Ammon's horn (tissue), 1 donor: ENCODE measurements at places on chromosomes 2 and 18.

- DNase-seq = no peak
These were observed 53.4 kb upstream of the RALBP1 start for GRCh38 chr18:9421901-9422327.

GRCh38 chr2:32472605-32473004 is 115.8 kb downstream of the BIRC6 start:
- no peak for DNase-seq

- peak; percentile 68 for DNase-seq
These were observed 40.2 kb downstream of the ATOH8 start for GRCh38 chr2:85794038-85794441.

DNA sequence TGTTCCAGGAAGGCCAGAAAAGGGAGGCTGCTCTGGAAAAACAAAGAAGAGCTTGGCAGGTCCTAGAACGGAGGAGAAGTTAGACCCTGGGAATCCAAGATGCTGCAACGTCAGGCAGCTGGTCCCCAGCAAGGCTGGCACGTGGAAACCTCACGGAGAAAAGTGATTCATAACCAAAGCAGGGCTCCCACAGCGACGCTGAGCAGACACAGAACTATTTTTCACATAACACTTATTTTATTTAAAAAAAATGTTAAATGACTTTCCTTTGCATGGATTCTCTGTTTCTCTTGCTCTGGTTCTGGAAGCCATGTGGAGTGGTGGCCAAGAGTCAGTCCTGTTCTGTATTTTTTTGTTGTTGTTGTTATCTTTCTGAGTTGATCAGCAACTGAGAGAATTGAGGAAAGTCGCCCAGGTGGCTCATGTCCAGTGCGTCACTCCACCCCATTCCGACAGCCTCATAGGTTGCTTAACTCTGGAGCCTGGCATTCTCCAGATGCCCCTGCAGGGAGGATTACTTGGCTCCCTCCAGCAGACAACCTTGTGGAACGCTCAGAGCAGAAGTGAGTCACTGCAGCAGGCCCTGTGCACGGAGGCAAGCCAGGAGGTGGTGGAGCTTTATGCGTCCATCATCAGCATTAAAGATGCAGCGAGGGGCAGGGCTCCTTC is 229.9 kb upstream of the HDAC4 start:
- DNase-seq = no peak

- DNase-seq = no peak
These were observed 1191.9 kb upstream of the SLC39A10 start for GRCh38 chr2:194464964-194465638.

- no peak for DNase-seq
These were observed 22.4 kb upstream of the STAT4 start for GRCh38 chr2:191173206-191173605.

- no peak for DNase-seq
These were observed 159.6 kb downstream of the CCBE1 start for GRCh38 chr18:59537579-59537978.

GRCh38 chr2:84925336-84925723 is 19.9 kb downstream of the TMSB10 start:
- DNase-seq = no peak

DNA sequence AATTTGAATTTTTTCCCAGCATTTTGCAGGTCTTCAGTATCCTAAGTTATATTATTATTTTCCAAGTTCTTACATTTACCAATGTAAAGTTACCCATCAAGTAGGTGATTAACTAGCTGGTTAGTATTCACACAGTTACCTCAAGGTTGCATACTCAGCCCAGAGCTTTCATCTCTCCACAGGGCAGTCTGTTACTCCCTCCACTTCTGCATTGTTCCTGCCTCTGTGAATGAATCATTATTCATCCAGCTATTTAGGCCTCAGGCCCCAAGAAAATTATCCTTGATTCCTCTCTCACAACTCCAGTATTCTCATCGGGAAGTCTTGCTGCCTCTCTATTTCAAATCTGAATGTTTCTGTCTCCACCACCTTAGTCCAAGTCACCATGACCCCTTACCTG is 92.2 kb downstream of the SMC6 start:
- no peak for DNase-seq

DNA sequence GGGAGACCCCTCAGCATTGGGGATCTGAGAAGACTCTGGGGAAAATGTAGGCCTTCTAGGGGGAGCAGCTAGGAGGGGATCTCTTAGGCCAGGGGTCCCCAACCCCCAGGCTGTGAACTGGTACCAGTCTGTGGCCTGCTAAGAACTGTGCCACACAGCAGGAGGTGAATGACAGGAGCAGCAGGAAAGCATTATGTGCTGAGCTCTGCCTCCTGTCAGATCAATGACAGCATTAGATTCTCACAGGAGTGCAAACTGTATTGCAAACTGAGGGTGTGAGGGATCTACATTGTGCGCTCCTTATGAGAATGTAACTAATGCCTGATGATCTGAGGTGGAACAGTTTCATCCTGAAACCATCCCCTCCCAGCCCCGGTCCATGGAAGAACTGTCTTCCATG is 127.3 kb downstream of the SCG2 start:
- DNase-seq = no peak

- no peak for DNase-seq
These were observed 477.0 kb upstream of the MEIS1 start for GRCh38 chr2:65957886-65958285.

- DNase-seq = no peak
These were observed 94.3 kb downstream of the OLA1 start for GRCh38 chr2:174153757-174154680.

DNA sequence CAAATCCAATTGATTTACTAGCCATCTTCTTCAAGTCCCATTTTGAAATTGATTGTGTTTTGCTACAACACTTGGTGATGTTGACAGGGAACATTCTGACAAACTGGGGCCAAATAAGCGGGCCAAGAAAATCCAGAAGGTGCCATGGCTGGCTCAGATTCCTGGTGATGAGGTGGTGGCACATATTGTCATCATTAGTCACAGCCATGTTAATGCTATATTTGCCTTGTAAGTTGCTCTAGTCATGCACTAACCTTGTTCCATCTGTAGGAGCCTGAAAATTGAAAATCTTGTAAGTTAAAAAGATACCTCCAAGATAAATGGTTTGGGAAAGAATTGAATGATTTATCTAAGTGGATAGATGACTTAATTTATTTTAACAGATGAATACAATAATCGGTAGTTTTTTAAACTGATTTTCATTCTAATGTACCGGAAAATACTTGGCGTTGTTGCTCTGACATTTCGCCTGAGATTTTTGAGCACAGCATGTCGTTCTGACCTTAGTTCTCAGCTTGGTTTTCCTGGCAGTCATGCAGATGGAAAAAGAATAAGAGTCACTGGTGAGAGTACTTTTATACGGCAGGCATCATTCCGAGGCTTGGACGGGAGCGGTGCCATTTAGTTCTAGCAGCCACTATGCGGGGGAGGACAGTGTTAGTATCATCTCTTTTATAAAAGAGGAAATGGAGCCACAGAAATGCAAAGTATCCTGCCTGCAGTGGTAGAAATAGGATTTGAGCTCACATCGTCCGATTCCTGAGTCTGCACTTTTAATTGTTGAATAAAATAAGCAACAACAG is 133.9 kb downstream of the ZNF532 start:
- DNase-seq = peak; percentile 70

GRCh38 chr18:48882379-48882778 is 68.4 kb downstream of the SMAD7 start:
- DNase-seq = no peak

DNA sequence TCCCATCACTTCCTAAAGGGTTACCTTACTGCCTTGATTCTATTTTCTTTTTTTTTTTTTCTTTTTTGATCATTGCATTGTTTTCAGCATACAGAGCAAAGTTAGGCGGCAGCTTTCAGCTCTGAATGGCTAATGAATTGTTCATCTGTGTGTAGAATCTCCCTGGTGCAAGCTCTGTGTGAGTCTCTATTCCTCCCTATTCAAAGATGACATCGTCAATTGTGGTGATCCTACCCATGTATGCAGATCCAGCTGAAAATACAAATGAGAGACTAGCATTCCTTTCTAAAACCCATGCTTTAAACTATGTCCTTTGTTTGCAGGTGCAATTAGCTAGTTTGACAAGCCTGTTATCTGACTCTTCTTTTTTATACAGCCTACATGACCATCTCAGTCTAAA is 539.0 kb downstream of the ARHGAP15 start:
- no peak for DNase-seq

- no peak for DNase-seq
These were observed 229.3 kb upstream of the AGAP1 start for GRCh38 chr2:235264512-235264911.

- DNase-seq = no peak
These were observed 3.4 kb downstream of the MAP4K3 start for GRCh38 chr2:39433586-39434195.

DNA sequence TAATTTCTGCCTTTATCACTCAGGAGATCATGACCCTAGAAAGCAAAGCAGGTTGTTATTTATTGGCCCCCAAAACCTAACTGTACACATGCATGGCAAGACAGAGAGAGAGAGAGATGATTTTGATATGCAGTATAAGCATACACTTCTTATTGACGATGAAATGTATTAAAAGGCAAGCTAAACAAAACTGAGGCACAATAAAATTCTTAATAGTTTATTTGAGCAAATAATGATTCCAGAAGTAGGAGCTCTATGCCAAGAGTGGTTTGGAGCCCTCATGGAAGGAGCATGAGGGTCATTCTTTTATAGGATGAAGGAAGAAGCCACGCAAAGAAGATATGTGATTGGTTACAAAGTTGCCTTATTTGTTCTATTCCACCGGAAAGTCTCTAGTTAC is 616.0 kb downstream of the FBXO15 start:
- no peak for DNase-seq

- DNase-seq = no peak
These were observed 31.2 kb upstream of the C1GALT1C1L start for GRCh38 chr2:43707255-43708015.

DNA sequence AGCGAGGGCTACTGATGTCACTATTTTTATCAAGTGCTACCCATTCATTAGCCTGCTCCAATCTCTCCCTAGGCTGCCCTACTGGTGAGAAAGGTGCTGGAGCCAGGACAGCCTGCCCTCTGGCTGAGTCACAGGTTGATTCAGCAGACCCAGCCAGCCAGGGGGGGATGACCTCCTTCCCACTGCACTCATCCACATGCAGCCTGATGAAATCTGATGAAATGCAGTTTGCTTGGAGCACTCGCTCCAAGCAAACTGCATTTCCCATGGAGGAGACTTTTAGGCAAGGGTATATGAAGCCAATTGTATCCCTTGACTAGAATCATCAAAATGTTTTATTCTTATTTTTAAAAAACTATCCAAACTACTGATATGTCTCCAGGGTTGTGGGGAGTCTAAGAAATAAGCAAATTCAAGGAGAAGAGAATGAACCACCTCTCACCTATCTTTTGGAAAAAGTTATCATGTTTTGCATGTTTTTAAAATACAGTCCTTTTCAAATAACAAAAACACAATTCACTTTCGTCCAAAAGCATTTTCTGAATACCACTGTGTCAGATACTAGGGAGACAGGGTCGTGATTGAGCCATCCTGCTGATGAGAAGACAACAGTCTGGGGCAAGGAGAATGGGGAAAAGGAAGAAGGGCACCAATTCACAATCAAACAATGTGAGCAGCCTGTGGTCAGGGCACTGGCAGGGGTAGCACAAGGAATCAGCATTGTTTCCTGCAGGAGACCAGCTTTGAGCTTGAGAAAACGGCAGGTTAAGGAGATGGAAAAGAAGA is 128.3 kb downstream of the AFF3 start:
- no peak for DNase-seq

GRCh38 chr18:64332835-64333234 is 183.9 kb upstream of the LINC00305 start:
- no peak for DNase-seq

GRCh38 chr2:99819766-99820165 is 322.6 kb downstream of the AFF3 start:
- no peak for DNase-seq

GRCh38 chr2:160352500-160352899 is 141.1 kb downstream of the RBMS1 start:
- no peak for DNase-seq

- no peak for DNase-seq
These were observed 147.5 kb downstream of the LOXHD1 start for GRCh38 chr18:46509530-46509929.

DNA sequence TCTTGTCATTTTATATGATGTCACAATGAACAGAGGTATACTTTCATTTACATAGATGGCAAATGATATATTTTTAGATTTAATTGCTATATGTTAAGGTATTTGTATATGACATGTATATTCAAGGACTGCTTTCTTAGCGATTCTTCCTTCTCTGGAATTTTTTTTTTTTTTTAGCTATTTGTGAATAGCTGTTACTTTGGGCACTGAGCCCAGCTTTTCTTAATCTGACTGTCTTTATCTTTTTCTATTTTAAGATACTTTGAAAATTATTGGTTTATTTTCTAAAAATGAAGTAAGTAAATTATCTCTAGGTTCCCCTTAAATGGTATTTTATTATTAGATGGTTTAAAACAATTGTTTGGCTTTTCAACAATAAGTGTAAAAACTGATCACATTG is 4.0 kb upstream of the GLS start:
- no peak for DNase-seq

DNA sequence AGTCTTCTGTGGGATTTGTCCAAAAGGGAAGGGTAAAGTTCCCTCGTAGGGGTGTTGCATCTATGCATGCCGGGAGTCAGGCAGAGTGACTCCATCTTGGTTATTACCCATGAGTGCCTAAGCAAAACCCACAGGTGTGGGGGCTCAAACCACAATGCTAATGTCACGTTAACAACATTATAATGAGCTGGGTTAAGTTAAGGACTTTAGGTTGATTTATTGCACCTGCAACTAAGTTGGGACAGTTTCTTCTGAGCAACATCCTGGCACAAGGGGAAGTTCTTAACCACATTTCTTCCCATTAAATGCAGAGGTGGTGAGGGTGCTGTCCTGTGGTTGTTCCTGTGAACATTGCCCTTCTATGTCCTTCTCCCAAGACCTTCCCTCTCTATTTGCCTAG is 1596.8 kb upstream of the SLC39A10 start:
- DNase-seq = no peak

DNA sequence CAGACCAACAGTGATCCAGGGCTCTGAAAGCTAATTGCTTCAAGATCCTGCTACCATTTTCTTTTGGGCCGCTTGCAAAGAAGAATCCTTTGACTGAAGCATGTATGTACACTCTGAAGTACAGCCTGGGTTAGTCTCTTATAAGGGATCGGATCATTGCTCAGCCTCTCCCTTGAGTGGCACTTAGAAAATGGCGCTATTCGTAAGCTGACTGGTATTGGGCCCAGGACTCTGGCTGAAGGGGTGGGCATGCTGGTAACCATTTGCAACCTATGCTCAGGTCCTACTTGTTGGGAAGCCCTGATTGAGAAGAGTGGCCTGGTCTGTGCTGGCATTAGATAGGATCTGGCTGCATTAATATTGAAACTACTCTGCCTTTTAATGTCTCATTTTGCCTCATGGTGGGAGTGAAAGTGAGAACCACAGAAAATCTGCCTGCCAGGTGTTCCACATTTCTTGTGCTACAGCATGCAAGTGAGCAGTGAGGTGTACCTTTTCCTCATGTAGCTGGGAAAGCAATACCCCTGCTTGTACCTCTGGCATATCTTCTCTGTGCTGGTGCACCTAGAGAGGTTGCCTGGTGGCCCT is 661 bp upstream of the MGAT5 start:
- DNase-seq = no peak
